ENCODE measurements at places on chromosomes 7 and 10.
A peak's percentile ranks its signal among the peaks of the same experiment; 100 is the strongest.

DNA sequence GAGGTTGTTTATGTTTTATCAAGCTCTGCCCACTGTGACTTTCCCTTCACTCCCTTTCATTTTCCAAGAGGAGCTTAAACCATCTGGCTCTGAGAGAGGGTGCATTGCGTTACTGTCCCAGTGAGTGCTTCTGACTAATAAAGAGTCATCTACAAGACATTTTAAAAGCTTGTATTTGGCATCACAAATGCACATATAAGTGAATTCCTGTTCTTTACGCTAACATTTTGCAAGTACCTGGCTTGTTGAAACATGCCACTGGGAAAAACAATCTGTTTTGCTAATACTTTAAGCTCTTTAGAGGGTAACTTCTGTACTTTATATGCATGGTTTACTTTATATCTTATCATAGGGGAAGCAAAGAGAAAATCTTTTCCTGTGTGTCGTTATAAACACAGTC, 534.6 kb upstream of the POM121L12 start:
- no peak for DNase-seq

DNA sequence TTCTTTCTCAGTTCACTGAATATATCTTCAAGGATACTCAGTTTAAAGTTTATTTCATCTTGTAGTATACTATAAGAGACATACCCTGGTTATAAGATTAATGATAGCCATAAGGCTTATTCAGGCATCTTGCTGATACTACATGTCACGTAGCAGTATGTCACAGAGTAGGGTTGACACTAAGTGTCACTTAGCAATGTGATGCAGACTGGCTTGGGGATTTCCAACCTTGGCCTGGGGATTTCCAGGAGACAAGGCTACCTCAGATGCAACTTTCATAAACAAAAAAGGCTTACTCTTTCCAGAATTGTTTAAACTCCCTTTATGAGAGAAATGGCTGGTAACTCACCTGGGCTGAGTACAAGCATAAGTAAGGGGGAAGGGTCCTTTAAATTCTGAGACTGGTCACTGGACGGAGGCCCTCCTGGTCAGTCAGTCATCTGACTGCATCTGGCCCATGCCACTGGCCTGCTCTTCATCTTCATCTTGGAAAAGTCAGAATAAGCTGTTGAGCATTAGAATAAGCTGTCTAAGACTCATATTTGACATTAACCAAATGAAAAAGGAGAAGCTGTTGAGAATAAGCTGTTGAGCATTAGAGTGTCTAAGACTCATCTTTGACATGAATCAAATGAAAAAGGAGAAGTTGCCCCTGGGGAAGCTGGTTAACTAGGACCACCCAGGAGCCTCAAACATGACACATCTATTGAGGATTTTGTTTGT, 9.5 kb downstream of the SLC13A1 start:
- DNase-seq: no peak

DNA sequence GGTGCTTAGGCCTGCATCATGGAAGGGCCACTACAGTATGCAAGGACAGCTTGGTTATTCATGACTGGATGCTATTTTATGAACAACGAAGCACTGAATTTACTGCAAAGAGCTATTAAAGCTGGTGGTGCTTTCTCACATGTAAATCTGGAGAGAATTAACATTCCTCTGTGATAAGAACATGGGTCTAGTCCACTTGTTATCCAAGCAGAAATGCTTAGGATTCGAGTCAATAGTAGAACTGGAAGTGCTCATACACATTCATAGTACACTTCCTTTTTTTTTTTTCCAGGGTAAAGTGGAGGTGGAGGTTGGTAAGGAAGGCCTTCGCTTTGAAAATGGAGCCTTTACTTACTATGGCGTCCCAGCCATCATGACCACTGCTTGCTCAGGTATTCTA, 35.0 kb downstream of the CNNM1 start:
- no peak for DNase-seq

DNA sequence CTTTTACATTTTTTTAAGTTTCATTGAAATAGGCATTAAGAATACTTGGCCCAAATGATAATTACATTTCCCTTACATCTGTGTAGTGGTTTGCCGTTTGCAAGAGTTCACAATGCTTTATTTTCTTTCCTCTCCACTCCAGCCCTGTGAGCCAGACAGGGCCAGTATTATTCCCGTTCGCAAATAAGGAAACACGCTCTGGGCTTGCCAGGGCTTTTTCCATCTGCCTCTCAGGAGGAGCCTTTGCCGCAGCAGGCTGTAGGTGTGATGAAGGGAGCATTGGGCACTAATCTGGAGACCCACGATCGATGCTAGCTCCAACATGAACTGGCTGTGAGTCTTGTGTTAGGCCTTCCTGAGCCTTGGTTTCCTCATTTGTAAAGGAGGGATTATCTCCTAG, 154.4 kb downstream of the GALNT17 start:
- no peak for DNase-seq

GRCh38 chr10:122172361-122173008, 98.6 kb upstream of the BTBD16 start:
- DNase-seq: no peak

DNA sequence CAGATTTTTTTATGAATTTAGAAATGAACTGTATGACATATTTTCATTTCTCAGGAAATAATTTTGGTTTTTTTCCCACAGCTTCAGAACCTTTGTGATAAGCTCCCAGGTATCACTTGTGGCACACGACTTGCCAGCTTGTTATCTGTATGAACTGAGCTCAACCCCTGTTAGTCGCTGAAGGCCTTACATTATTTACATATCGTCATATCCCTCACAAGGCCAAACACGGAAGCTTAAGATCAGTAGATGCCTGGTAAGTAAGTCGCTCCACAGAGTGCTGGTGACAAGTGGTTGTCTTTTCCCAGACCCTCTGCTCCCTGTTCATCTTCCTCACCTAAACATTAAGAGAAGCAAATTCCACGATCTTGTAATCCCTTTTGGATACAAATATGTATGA, 55.2 kb downstream of the RAPGEF5 start:
- no peak for DNase-seq

- DNase-seq: no peak
Measured at GRCh38 chr10:93290661-93291354, 191.3 kb downstream of the MYOF start.

- no peak for DNase-seq
Measured at GRCh38 chr10:3406556-3406955, 234.0 kb upstream of the PITRM1 start.

DNA sequence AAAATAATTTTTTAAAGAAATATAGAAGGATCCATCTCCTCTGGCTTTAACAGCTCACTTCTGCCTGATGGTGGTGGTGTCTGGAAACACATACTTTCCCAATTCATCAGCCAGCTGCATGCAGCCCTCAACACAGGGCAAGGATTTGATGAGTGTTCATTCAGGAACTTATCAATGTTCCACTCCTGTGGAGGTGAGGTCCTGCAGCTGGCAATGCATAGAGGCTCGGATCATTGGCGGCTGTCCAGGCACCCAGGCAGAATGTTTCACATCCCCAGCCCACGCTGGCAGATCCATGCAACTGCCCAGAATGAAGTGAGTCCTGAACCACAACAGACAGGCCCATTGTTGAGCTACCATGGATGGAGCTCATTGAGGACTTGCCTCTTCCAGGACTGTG, 55.2 kb upstream of the KCNMA1 start:
- peak; percentile 35 for DNase-seq

GRCh38 chr7:114979388-114979787, 57.5 kb downstream of the MDFIC start:
- DNase-seq: no peak

GRCh38 chr10:70587045-70587658, 15.4 kb downstream of the PRF1 start:
- DNase-seq: no peak

DNA sequence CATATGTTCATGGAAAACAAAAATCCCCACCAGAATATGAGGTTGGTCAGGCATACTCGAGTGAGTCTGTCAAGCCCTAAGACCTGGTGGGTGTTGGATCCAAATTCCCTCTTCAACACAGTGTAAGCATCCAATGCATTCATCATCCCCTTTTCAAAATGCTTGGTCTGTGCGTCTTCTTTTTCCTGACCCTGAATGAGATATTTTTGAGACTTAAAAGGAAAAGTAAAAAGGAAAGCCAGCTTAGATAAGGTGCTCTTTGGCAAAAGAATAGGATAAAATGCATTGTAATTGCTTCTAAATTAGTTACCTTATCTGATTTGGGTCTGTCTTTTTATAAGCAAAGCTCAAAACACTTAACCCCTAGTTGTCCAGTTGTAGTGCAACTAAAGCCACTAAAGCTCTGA, 331.5 kb downstream of the PTEN start:
- DNase-seq: no peak

- DNase-seq: no peak
Measured at GRCh38 chr10:116104210-116104932, 168.6 kb downstream of the GFRA1 start.

GRCh38 chr7:18552943-18553604, 57.5 kb downstream of the HDAC9 start:
- no peak for DNase-seq

- DNase-seq: no peak
Measured at GRCh38 chr10:18875477-18875876, 173.1 kb upstream of the MALRD1 start.

- DNase-seq: no peak
Measured at GRCh38 chr10:123568751-123569150, 97.4 kb upstream of the GPR26 start.

DNA sequence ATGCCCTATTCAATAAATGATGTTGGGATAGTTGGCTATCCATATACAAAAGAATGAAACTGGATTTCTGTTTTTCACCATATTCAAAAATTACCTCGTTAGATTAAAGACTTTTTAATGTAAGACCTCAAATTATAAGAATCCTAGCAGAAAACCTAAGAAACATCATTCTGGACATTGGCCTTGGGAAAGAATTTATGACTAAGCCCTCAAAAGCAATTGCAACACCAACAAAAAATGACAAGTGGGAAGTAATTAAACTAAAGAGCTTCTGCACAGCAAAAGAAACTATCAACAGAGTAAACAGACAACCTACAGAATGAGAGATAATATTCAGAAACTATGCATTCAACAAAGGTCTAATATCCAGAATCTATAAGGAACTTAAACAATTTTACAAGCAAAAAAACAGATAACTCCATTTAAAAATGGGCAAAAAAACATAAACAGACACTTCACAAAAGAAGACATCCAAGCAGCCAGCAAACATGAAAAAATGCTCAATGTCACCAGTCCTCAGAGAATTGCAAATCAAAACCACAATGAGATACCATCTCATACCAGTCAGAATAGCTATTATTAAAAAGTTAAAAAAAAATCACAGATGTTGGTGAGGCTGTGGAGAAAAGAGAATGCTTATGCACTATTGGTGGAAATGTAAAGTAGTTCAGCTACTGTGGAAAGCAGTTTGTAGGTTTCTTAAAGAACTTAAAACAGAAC, 309.8 kb downstream of the AHR start:
- DNase-seq: no peak

GRCh38 chr10:91389636-91390512, 20.3 kb upstream of the HECTD2 start:
- DNase-seq: no peak

GRCh38 chr10:78543749-78544362, 510.2 kb downstream of the RPS24 start:
- peak; percentile 40 for DNase-seq

DNA sequence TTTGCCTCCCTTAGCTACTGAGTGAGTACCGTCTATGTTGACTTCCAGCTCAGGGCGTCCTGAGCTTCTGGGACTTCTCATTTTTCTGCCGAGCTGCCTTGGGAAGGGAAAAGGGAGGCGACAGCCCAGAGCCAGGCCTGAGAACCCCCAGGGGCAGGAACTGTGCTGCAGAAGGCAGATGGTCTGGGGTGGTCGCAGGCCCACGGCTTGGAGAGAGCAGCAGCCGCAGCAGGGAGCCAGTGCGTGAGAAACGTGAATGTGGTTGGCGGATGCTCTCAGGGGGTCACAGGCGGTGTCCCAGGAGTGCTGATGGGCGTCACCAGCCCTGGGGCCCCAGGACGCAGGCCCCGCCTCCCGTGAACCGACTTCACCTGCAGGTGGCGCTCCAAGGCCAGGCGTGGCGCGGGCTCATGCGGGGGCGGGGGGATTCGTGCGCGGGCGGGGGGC, 9.2 kb upstream of the PWWP2B start:
- no peak for DNase-seq

- no peak for DNase-seq
Measured at GRCh38 chr10:98963608-98964007, 272.0 kb downstream of the HPSE2 start.

GRCh38 chr7:155343661-155344121, 46.0 kb downstream of the INSIG1 start:
- DNase-seq: no peak

- DNase-seq: peak; percentile 64
Measured at GRCh38 chr7:46972205-46972604, 609.7 kb downstream of the TNS3 start.

DNA sequence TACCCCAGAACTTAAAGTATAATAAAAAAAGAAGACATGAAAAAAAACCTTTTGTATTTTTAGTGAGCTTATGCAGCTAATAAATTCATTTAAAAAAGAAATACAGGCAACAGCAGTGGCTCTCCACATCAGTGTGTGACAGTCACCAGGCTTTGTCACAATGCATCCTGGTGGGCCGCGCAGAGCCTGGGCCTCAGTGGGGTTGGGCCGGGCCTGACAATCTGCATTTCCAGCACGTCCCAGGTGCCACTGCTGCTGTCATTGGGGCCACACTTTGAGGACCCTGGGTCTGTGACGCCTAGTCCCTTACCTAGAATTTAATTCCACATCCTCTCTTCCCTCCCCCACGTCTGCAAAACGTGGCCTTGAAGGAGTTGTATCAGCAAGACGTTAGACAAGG, 284.5 kb downstream of the ADARB2 start:
- no peak for DNase-seq

GRCh38 chr7:141342621-141343408, 208.4 kb upstream of the AGK start:
- DNase-seq: no peak

DNA sequence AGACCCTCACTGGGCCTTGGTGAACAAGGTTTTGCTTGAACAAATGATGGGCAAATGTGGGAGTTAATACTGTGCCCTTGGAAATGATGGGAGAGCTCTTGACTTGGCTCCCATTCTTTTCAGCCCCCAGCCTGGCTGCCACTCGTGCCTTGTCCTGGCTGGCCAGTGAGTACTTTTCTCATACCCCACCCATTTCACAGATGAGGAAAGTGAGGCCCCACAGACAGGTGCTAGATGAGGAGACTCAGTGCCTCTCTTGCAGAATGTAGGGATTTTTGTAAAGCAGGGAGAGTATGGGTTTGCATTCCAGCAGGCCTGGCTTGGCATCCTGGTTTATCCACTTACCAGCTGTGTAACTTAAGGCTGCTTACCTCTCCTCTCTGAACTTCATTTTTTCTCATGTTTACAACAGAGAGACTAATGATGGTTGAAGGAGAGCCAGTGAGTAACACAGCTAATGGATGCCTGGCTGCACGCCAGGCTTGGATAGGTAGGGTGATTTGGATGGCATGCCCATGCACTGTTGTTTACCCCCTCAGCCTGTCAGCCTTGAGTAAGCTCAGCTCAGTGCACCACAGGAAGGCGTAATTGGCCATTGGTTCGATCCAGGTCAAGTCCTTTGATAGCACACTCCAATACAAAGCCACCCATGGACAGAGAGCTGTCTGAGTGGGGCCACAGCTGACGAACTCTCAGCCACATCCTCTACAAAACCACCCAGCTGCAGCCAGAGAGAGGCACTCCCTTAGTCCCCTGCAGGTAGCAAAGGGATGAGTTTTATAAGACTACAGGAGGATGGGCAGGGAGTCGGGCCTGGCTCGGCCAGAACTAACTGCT, 436.8 kb downstream of the RPS24 start:
- no peak for DNase-seq

Data from non-pigmented ciliary epithelial cell (primary cell).